ENCODE measurements at places on chromosomes 1 and 21.

DNA sequence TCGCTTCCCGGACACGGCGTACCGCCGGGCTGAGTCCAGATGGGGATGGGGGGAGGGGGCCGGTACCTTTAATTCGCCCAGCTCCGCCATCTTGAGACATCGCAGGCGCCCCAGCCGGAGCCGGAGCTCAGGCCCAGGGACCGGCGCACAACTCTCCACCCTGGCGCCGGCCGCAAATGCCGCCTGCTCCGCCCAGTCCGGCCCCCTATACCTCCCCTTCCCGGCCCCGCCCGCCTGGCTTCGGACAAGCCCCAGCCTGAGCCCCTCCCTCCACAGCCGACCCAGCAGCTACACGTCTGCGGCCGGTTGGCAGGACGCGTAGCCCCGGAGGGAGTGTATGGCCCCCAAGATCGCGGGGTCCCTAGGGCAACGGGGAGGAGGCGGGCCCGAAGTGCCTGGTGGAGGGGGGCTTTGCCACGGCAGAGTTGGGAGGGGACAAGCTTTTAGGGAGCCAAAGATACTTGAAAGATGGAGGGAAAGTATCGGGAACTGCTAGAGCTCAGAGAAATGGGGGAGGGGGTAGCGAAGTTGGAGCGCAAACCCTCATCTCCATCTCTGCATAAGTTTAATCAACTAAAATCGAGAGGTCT, at the start of gene PIAS3:
TSS of gene PIAS3 (minus strand) at position 181 of the 590 bp plus-strand sequence. CDS start at position 90, 91 bp downstream.
- DNase-seq, result peak; percentile 41

DNA sequence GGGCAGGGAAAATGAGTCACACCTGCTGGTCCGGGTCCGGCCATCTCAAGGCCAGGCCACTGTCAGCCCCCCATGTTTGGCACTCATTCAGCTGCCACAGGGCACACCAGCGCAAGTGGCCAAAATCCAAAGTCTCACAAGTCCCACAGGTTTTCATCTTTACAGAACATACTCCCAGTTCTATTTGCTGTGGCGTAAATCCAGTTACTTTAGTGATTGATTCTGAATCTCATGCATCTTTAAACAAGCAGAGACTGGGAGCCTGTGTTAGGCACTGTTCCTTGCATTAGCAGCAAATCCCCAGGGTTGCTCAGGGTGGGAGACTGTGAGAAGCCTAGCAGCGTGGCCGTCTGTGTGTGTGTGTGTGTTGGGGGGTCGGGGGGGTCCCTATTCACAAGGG, 1.1 kb upstream of the SLC2A5 start:
- no peak for DNase-seq

DNA sequence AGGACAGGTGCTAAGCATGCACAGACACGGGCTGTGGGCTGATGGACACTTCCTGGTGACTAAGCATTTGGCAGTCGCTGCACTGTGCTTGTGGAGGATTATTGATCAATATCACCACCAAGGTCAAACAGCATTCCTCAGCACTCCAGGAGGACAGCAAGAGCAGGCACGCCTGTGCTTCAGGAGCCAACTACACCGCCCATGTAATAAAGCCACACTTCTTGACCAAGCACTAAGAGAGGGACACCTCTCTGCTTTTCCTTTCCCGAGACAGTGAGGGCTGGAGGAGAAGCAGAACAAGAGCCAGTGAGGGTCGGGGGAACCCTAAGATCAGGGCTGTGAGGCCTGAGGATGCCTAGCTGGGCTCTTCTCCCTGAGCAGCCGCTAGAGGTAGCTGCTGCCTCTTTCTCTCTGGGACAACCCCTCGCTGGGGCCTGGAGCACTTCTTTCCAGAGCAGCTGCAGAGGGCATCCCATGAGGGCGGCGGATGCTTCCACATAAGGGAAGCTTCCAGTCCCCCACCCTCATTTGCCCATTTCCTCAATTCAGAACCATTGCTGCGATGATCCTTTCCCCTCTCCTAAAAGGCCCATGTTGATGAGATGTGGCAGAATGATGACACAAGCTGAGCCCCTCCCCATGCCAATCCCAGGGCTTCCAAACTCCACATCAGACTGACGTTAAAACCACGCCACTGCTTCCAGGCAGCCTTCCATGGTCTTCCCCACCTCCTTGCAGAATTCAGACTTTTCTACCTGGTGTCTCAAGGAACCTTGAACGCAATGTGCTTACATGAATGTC, 19.1 kb downstream of the RAB7B start:
- DNase-seq, result no peak

- no peak for DNase-seq
These were observed 251.0 kb upstream of the CSF3R start for GRCh38 chr1:36733748-36734147.

DNA sequence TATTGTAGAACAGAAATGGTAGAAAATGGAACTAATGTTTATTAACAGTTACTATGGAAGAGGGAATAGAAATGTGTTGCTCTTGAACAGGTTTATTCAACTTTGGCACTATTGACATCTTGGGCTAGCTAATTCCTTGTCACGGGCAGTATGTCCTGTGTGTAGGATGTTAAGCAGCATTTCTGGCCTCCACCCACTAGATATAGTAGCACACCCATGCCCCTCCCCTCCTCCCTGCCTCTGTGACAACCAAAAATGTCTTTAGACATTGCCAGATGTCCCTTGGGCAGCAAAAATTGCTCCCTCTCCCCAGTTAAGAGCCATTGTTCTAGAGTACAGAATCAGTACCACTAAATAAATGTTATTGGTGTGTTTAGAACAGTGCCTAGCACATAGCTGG, 91.4 kb upstream of the TPTE start:
- no peak for DNase-seq

All from stimulated activated CD4-positive, alpha-beta T cell treated with anti-CD3 and anti-CD28 coated beads, Interleukin-1b, Interleukin-23, amount 100 ng/mL, for 1 hour (primary cell).